ENCODE measurements at places on chromosomes 13 and 19.

GRCh38 chr13:103276775-103277498, 210.7 kb upstream of the SLC10A2 start:
- DNase-seq: no peak

- DNase-seq: no peak
These were observed 519.5 kb downstream of the SUCLA2 start for GRCh38 chr13:47481536-47481935.

DNA sequence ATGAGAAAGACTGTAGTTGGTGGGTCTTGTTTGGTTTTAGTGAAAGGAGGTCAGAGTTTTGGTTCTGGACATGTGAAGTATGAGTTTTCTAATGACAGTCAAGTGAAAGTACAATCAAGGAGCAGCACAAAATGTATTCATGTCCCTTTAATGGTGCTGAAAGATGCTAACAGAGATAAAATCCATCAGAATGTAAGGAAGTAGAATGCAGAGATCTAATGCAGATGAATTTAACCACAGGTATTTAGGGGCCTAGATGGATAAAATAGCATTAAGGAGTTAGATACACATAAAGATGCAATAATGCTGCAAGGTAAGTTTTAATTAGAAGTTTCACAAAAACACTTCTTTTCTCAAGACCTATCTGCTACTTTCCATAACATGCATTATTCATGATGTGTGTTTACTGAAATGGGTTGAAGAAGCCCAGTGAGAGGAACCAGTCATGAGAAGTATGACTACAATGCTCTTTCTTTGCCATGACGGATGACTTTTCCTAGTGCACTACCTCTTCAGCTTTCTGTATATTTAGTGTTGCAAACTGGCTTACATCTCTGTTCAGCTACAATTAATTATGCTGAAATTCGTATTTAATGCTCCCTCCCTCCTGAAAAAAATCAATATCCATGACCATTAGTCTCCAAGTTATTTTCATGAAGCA, 222.9 kb upstream of the HTR2A start:
- DNase-seq: peak; percentile 54

DNA sequence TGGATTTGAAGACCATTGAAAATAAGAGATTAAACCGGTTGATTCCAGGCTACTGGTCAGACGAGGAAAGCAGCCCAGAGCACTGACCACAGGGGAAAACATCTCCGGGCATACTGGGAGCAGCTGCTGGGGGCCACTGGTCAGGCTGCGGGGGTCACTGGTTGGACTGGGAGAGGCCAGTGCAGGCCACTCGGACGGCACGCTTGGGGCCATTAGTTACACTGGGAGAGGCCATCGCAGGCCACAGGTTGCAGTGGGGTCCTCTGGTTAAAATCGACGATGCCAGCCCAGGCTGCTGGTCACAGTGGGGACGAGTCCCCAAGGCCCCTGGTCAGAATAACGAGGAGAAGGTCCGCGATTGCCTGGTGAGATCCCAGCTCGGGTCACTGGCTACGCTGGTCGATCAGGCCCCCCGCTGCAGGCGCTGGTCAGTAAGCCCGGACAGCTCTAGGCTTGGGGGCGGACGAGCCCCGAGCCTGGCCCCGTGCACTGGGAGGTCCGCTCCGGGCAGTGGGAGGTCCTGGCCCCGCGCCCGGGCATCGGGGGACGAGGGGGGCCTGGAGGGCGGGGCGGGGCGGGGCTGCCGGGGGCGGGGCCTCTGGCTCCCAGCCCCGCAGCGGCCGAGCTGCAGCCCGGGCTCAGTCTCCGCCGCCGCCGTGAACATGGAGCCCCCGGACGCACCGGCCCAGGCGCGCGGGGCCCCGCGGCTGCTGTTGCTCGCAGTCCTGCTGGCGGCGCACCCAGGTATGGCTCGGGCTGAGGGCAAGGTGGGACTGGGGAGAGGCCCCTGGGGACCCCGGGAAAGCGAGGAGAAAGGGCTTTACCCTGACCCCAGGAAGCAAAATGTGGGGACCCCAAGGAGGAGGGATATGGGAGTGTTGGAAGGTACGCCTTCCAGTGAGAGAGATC, at the start of gene BCAM:
Gene BCAM, plus strand, starts transcription at position 641 of the 909 bp plus-strand sequence. Its CDS starts 22 bp downstream, at position 663.
- DNase-seq: peak; percentile 79

DNA sequence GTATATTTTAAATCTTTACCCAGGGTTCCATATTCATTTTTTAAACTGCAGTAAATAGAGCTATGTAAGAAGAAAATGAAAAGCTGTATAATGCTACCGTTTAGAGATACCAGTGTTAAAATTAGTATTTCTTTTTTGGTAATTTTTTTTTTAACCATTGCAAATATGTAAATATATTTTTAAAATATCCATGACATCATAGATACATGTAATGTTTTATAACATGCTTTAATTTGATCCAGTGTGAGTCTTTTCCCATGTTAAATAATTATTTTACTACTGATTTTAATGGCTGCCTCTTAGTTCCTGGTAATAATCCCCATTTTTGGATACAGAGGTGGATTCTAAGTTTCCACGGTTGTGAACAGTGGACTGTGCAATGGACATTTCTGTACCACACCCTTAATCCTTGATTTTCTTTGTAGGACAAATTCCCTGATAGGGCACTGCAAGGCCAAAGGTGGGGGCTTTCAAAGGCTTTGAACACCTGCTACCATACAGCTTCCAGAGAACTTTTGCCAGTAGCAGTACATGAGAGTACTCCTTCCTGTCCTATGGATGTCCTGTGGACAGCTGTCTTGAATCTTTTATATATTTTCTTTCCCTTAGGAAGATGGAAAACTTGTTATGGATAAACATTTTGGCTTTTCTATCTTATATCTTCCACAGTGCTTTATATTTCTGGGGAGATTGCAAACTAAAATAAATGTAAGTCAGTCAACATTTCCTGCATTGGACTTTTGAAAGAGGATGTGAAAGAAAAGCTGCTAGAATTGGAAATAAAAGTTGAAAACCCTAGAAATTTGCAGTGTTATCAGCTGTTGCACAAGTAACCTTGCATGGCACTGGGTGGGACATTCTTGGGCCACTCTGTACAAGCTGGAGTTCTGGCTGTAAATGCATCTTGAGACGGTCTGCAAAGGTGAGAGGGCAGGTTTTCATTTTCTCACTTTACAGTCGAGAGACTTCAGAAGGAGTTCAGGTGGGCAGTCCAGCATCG, 46.8 kb downstream of the ARHGEF7 start:
- no peak for DNase-seq

DNA sequence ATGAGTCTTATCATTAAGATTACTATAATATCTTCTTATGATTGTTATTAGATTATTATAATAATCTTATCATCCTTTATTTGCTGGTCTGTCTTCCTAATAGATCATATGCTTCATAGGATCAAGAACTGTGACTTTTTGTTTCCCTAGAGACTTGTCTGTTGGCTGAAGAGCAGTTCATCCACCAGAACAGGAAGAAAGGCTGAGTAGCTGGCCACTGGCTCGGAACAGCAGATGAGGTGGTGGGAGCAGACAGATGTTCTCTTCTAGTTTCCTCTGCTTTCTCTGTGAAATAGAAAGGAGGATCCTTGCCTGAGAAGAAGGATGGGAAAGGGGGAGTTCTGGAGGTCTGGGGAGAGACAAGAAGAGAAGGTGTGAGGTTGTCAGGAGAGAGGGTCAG, 120.0 kb downstream of the CCNA1 start:
- no peak for DNase-seq

- DNase-seq: no peak
These were observed 61.8 kb downstream of the OLFM4 start for GRCh38 chr13:53090461-53090860.

DNA sequence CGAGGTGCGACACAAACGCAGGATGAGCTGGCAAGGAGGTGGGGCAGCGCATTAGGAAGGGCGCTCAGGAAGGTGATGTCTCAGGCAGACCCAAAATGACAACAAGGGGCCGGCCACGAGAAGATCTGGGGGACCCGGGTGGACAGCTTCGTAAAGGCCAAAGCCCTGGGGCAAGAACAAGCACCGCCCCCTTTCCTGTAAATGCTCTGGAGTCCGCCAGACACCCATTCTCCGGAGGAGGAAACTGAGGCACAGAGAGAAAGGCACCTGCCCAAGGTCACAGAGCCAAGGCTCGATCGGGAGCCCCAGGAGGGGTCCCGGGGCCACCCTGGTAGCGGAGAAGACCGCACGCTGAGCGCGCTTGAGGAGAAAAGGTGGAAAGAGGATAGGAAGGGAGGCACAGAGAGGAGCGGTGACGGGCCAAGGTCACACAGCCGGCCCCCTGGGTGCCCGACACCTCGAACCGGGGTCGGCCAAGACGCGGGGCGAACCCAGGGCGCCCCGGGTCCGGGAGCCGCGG, 571 bp downstream of the SAFB2 start:
- no peak for DNase-seq

DNA sequence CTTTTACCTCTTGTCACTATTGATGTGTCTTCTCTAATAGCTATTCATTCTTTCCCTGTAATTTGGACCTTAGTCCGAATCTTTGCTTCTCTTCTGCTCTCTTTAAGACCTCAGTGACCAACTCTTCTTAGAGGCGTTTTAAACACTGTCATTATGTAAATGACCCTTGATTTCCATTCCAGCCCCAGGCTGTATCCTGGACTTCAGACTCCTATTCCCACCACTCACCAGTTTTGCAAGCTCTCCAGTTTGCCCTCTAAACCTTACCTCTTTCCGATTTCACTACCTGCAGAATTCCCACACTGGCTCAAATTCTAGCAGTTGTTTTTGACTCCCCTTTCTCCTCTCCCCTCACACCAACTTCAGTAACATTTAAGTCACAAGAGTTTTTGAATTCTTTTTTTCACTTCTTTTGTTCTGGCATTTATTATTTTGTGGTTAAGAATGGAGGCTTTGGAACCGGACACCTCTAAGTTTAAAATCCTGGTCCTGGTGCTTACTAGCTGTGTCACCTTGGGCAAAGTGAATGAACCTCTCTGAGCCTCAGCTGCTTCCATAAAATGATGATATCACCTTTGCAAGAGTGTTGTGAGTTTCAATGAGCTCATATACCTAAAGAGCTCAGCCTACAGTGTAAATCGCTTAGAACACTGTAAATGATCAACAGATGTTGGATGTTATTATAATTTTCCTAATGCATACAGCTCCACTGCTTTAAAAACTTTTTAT, 13.6 kb upstream of the HMGB1 start:
- no peak for DNase-seq

DNA sequence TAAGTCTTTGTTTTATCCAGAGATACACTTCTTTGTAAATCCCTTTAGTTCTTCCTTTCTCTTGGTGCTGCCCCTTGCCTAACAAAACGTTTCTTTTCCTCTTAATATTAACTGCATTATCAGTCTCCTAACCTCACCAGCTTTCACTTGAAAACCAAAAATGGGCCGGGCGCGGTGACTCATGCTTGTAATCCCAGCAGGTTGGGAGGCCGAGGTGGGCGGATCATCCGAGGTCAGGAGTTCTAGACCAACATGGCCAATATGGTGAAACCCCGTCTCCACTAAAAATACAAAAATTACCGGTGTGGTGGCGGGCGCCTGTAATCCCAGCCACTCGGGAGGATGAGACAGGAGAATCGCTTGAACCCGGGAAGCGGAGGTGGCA, 329.8 kb upstream of the MIR17HG start:
- DNase-seq: peak; percentile 57

GRCh38 chr13:88601949-88602348, 930.8 kb downstream of the SLITRK5 start:
- DNase-seq: no peak

All from HT-29 (cell line).